Esophagus squamous epithelium (tissue), 5 donors: ENCODE measurements at places on chromosomes 12 and 14.

- no peak for DNase-seq
These were observed 5.3 kb downstream of the CLEC2A start for GRCh38 chr12:9926876-9927275.

DNA sequence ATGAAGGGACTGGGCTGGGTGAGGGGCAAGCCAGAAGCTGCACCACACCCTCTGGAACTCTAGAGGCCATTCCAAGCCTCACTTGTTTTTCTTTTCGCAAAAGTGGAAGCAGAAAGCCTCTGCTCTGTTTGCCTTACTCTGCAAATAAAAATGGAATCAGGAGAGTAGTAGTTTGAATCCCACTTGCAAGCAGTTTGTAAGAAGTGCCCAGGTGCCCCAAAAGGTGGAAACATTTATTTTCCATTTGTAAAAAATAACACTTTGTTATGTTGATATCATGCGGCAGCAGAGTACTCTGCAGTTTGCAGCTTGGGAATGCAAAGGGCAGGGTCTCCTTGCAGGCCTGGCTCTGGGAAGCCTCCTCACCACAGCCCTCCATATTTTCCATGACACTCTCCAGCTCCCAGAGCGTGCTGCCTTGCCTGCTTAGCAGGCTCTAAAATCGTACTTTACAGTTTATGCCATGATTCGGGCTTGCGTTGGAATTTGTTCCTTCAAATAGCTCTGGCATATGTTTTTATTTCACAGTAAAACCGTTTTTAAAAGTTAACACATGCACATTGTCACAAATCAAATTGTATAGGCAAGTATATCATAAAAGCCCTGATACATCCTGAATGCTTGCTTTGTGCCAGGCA lies 20.0 kb downstream of the TUNAR start:
- no peak for DNase-seq

- no peak for DNase-seq
These were observed 166.8 kb upstream of the TMEM260 start for GRCh38 chr14:56412468-56413434.

- DNase-seq: no peak
These were observed 41.6 kb upstream of the TRHDE start for GRCh38 chr12:72230589-72230988.

DNA sequence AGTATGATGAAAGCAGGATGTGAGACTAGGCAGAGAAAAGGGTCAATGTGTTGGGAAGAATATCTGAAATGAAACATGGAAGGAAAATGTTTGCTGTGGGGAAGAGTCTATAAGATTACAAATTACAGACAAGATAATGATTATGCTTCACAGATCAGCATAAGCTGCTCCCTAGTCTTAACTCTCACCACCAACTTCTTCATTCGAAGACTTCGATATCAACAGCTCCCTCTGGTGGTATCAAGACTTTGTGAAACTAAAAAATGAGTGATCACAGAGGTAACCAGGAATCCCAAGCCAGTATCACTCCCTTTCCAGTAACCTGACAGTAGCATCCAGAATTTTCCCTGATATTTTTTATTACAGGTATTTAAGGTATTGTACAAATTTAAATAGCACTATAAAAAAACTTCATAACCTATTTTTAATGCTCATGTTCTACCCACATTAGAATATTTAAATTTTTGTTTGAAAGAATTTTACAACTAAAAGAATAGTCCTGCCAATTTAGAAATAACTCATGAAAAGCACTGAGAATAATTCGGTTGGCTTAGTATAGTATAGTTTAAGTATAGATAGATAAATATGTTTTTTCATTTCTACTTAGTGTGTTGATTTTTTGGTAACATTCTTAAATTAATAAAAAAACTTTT lies 84.4 kb downstream of the C2CD5 start:
- DNase-seq: no peak

- no peak for DNase-seq
These were observed 13.9 kb downstream of the ZDHHC17 start for GRCh38 chr12:76777765-76778216.

GRCh38 chr12:91885851-91886731 lies 259.6 kb downstream of the BTG1 start:
- DNase-seq: no peak

GRCh38 chr12:15001733-15002382 lies 29.0 kb downstream of the PDE6H start:
- DNase-seq: no peak

DNA sequence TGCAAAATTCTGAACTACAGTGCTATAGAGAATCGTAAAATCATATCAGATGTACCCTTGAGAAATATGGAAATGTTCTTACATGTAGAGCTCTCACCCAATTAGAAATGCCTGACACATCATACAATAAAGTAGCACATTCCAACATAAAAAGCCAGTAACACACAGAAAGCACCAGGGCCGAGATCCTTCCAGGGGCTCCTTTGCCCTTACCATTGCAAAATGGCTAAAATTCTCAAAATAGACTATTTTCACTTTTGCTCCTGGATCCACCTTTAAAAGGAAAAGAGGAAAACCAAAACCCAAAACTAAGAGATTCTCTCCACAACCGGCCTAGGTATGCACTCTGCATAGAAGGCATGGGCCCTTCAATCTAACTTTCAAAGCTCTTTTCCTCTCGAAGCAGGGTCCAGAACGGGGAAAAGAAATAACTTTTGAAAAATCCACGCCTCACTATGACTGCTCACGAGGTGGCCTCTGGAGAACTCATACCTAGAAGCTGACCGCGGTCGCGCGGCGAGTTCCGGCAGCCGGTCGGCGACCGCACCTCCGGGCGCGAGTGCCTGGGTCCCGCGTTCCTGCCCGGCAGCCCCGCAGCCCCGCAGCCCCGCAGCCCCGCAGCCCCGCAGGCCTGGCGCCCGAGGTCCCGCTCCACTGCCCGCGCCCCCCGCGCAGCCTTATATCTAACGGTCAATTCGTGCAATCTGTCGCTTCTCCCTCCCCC lies 2.7 kb downstream of the OTX2 start:
- no peak for DNase-seq

GRCh38 chr12:1575408-1576401 lies 18.7 kb downstream of the FBXL14 start:
- DNase-seq: no peak

DNA sequence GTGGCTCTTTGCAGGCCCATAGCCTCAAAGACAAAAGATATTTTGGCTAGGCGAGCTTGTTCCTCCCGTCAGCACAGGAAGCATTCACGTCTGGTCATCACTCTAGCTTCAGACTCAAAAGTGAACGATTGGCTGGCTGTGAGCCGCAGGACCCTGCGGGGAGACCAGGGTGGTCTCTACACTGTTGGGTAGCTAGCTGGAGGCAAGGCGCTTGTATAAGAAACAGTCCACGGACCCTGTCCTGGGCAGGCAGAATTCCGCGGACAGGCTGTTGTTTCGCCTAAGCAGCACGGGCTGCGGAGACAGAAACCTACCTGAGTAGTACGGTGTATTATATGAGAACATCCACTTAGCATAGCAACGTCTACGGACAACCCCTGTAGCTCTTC lies 29.6 kb downstream of the WBP11 start:
- no peak for DNase-seq

GRCh38 chr14:100601914-100602313 lies 14.7 kb upstream of the BEGAIN start:
- DNase-seq: no peak

DNA sequence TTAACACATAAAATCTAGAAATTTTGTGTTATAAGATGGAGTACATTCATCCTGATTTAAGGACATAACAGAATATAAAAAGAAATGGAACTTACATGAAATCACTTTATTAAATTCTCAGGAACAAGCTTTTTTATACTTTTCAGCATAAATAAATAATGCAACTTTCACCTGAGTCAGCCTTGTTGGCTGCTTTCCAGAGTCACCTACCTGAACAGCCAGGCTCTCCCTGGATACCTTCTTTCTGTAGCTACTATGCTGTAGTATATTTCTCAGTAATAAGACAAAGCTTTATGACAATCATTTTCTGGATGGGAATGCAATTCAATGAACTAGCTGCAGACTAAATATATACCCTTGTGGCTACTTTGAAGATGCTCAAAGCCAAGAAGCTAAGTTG lies 111.9 kb downstream of the NTS start:
- no peak for DNase-seq

GRCh38 chr14:24794644-24795305 lies 160.8 kb upstream of the GZMB start:
- no peak for DNase-seq

DNA sequence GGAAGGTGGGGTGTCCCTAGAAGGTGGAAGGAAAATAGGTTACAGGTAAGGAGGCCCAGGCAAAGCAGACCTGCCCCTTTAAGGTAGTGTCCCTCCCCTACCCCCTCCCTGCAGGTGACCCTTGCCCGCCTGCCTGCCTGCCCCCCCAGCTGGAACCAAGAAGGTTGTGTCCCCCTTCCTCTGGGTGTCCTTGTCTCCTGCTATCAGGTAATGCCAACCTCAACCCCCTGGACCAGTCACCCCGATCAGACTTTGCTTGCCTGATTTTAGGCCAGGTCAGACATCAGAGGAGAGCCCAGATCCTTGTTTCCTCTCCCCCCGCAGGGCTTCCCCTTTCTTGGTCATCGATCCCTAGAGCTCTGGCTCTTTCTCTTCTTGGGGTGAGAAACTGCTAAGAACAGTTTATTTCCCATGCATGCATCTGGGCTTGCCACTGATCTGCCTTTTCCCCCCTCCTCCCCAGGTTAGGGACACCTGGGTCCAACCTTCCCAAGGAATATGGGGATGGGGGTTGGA lies at the start of gene SLC39A5:
SLC39A5 (plus strand) TSS at position 136 of the 516 bp plus-strand sequence. CDS start 1,224 bp downstream, outside the sequence.
- DNase-seq: no peak

GRCh38 chr12:130639476-130640424 lies 76.3 kb downstream of the RIMBP2 start:
- DNase-seq: no peak

- DNase-seq: no peak
These were observed 136.1 kb upstream of the PRKD1 start for GRCh38 chr14:30063746-30064145.

GRCh38 chr12:114673169-114673833 lies 10.7 kb downstream of the TBX3 start:
- DNase-seq: no peak

DNA sequence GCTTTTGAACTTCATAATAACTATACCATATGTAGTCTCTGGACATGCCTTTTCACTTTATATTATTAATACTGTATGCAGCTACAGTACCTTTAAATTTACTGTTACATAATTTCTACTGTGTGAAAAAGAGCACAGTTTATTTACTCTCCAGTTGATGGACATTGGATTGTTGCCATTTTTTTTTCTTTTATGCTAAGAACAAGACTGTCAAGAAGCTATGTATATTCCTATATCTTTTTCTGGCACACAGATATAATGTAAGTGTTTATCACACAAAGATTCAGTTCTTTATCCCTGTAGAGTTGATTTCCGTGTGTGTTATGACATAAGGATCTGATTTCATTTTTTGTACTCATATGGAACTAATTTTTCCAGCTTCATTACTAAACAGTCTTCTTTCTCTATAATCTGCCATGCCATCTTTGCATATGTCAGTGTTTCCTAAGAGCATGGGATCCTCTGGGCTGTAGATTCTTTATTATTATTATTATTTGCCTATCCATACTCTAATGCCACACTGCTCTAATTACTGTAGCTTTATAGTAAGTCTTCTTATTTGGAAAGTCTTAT lies 593.0 kb upstream of the ATP2B1 start:
- no peak for DNase-seq

DNA sequence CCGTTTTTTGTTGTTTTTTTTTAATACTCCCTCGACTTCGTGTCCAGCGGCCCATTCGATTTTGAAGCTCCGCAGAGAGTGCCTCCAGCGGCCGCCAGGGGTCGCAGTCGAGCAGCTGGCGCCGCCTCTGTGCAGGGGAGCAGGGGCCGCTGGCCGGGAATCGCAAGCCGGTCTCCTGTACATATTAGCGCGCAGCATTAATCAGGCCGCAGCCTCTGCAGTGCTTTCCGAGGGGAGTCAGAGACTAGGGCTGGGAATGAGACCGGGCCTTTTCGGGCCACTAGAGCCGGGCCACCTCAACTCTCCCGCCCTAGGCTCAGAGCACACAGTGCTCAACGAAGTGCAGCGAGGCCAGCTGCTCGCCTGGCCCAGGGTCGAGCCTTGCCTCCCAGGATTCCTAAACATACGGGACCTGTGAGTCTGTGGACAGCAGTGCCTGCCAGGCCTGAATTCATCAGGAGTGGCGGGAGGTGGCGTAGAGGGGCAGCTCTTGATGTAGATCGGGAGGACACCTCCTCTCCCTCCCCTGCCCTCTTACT lies 81.8 kb downstream of the EMP1 start:
- DNase-seq: no peak

- DNase-seq: no peak
These were observed 24.5 kb downstream of the HRK start for GRCh38 chr12:116856729-116857128.
